Spleen (tissue), 13 donors: ENCODE measurements at places on chromosomes 5 and 9. TPM values are rescaled to one million over a fixed set of nuclear protein-coding genes. Genes with fewer than 3 reads are reported as not detected.
A peak's percentile ranks its signal among the peaks of the same experiment; 100 is the strongest.

The RNF20 gene
- 42.7 TPM for total RNA-seq

DNA sequence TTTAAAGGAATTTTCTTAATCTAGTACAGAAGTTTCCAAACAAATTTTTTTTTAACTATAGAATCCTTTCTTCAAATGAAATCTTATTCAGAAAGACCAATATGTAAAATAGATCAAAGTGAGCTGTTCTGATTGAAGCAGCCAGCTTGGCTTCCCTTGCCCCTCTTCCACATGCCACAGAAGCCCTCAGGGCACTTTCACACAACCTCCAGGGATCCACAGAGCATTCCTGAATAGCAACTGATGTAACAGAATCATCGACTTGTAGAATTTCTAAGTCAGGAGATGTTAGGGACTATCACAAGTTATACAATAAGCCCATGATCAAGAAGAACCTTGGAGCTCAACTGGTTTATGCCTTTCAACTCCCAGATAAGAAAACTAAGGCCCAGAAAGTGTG, 427.8 kb upstream of the C9orf72 start:
- DNase-seq = no peak

- DNase-seq = peak; percentile 74
Observed at GRCh38 chr5:175694371-175695160, 36.7 kb downstream of the HRH2 start.

GRCh38 chr5:149990518-149991376, 9.7 kb downstream of the TIGD6 start:
- peak; percentile 77 for DNase-seq

GRCh38 chr5:171573451-171574225, 154.2 kb downstream of the FGF18 start:
- DNase-seq = no peak

The GLDC gene
- 1.4 TPM for total RNA-seq

DNA sequence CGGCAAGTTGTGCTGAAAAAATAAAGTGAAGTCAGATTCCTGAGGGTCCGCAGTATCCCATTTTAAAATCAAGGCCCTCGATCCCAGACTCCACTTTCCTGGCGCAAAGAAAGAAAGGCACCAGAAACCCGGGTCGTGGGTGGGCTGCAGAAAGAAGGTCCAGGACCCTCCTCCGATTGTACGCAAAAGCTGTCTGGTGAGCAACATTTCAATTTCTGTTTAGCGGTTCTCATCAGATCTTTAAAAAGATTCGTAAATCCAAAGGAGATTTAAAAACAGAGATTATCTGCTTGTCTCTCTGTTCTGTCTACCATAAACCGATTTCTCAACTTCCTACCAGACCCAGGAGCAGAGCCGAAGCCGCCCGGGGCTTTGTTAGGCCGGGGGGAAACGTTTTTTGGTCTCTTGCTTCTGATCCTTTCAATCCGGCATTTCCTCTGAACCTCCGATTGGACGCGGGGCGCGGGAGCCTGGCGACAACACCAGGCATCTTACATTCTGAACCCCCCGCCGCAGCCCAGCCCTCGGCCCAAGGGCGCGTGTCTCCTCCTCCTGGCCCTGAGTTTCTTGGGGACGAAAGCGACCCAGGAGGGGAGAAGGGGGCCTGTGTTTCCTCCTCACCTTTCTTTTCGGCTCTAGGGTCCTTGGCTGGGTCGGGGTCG, 746 bp downstream of the NKX2-5 start:
- peak; percentile 67 for DNase-seq

DNA sequence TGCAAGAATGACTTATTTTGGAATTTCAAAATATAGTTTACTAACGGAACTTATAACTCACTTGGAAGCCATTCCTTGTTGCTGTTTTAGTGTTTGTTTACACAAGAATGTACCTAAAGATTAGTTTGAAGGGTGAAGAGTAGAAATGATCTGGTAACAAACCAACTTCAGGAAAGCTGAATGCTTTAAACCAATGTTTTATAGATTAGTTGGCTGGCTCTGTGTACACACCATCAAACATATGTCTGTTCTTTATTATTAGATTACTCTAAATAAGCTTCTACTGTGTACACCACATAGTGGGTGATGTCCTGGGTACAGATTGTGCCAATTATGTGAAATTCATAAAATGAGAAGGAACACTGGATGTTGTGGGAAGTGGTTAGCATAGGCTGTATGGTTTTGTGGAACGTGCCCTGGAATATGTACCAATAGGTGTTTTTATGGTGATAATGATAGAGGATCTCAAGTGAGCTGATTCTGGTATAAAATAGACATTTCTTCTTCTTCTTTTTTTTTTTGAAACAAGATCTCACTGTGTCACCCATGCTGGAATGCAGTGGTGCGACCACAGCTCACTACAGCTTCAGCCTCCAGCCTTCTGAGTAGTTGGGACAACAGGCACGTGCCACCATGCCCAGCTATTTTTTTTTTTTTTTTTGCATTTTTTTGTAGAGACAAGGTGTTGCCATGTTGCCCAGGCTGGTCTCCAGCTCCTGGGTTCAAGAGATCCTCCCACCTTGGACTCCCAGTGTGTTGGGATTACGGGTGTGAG, 109.3 kb upstream of the DHFR start:
- DNase-seq = no peak

- no peak for DNase-seq
Observed at GRCh38 chr9:106420511-106420944, 442.4 kb upstream of the ZNF462 start.

DNA sequence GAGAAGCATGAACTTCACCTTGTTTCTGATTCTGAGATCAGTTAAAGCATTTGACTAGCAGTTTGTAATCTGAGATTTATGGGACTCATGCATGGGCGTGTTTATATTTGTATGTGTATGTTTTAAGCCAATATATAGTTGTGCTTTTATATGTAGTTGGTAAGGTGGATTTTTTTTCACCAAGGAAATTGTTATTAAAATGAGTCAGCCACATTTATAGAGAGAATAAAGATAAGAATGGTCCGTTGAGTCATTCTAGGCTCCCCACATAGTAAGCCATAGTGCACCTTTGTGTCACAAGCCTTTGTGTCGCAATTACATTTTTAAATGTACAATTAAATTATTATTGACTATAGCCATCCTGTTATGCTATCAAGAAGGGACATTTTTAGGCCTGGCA, 89.0 kb downstream of the NLN start:
- DNase-seq = no peak

DNA sequence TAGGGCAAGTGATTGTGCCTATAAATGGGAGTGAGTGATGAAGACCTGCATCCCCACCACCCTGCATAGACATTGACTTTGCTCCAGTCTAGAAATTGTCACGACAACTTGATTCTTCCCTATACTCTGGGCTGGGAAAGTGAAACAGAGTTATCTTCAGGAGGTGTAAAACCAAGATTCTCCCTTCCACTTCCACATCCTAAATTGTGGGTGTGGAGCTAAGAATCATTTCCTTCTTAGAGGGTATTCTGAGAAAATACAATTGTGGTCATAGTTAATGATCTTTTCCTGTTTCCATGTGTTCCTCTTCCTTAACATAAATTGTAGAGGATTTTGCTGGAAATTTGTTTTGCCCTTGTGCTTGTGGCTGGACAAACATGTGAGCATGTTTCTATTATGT, 96.8 kb upstream of the PJA2 start:
- DNase-seq = no peak

GRCh38 chr9:68597362-68597997, 56.8 kb upstream of the TMEM252 start:
- no peak for DNase-seq

The CYLC2 gene
- not detected for total RNA-seq

DNA sequence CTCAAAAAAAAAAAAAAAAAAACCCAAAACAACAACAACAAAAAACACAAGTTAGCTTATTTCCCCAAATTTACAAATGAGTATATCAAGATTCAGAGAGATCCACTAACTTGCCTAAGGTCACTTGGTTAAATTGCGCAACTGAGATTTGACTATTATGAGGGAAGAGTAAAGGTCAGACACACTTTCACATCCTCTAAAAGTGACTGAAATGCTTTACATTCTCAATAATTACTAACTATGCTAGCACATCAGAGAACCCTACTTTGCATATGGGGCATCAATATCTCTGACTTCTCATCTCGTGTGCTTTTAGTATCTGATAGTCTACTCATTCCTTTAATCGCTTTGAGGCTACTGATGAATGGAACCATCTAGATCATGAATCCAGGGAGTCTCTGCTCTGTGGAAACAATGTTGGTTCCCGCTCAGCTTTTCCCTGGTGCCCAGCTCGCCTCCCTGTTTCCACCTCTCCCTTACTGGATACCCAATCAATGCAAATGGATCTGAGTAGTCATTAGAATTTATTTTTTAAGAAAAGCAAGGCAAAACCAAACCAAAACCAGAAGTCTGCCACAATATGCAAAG, 182.1 kb upstream of the TRIM32 start:
- DNase-seq = no peak

- no peak for DNase-seq
Observed at GRCh38 chr5:138938526-138938925, 63.4 kb upstream of the LRRTM2 start.

DNA sequence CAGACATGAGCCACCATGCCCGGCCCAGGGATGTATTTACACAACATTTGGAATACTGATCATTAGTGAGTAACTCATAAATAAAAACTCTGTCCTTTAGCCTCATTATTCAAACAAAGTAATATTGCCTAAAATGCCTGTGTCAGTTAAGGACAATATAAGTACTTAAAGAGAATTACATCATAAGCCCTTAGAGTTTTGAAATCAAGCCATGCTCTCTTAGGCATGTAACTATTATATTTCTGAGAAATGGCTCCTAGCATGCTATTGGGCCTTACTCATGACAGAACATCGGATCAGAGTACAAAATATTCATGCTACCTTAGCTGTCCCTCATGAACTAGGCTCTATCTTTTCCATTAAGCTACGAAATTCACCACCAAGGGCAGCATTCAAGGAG, 309.3 kb downstream of the CHSY3 start:
- DNase-seq = no peak

The ZDHHC11B gene
- 74.3 TPM for total RNA-seq

- DNase-seq = no peak
Observed at GRCh38 chr5:8329773-8330172, 460.8 kb downstream of the MTRR start.

- no peak for DNase-seq
Observed at GRCh38 chr5:163190283-163190682, 247.1 kb upstream of the CCNG1 start.

The SGCD gene
- total RNA-seq = 1.4 TPM

DNA sequence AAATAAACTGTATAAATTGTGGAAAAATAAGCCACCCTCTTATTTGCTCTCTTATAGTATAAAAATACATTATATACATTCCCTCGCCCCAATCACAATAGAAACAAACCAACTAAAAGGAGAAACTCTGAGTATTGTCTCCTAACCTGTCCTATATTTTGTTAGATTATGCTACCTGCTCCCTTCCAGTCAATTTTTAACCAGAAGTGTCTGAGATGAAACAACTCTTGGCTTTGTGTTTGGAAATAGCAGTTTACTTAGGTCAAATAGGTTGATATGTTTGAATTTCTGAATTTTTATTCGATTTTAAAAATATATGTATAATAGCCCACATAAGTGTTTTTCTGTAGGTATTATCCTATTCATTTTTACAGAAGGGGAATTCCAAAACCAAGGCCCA, 475.0 kb upstream of the ZNF462 start:
- no peak for DNase-seq

The SOWAHA gene
- not detected for total RNA-seq

The WDR38 gene
- not detected for total RNA-seq

The RASGRF2 gene
- 8.3 TPM for total RNA-seq

DNA sequence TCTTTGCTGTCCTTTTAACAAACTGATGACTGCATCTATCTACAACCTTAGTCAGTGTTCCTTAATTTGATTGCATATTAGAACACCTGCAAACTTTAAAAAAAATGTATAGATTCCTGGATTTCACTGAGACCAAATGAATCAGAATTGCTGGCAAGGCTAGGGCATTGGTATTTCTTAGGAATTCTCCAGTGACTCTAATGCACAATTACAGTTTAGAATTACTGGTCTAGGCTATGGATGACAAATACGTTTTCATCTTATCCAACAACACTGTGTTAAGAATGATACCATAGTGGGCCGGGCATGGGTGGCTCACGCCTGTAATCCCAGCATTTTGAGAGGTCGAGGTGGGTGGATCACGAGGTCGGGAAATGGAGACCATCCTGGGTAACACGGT, 545.9 kb upstream of the RIOK2 start:
- DNase-seq = no peak

GRCh38 chr5:106610041-106610440, 1060.7 kb downstream of the EFNA5 start:
- no peak for DNase-seq

The GNPDA1 gene
- total RNA-seq = 27.6 TPM

The WHRN gene
- 51.6 TPM for total RNA-seq

The NEURL1B gene
- total RNA-seq = 1.9 TPM
